SK-N-SH (cell line): ENCODE measurements at places on chromosomes 12 and 14.
A peak's percentile ranks its signal among the peaks of the same experiment; 100 is the strongest.

DNA sequence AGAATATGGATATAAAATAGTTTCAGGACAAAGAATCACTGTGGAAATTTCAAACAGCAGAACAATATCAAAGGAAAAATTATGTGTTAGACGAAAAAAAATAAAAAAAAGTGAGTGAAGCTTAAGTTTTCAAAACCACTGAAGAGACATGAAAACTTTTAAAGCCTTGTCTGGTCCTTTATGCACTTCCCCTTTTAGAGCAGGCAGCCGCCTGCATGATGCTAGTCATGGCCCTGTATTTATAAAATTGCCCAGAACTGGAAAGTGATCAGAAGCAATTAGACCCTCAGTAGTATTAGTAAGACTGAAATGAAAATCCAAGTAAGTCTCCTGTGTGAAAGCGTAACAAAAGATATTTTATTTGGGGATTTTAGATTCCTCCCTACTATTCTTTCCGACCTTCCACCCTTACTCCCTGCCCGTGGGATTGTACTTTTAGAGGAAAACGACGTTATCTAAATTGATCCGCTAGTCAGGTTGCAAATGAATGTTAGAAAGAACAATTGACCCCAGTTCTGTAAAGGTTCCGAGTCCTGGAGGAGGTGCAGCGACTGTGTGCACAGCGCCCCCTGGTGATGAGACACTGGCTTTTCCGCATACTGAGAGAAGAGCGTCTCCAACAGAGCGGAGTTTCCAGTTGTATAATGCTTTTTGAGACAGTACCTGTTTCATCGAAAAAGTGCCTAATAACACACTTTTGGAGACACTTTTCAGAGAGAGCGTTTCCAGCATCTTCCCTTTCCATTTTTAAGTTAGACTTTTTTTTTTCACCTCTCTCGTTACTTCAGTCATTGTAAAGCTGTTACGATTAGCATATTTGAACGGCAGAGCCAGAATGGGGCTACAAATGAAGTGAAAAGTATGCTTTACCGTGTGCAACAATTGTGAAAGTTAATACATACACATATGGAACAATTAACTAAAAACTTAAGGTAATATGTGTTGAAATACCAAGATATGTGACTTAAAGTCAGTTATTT, 12.4 kb downstream of the MGST1 start:
- DNase-seq: peak; percentile 52
- no peaks in the 10 kb centered on the region for H3K36me3 ChIP-seq
- no peaks in the 10 kb centered on the region for H3K4me1 ChIP-seq
- H3K27ac ChIP-seq: no peak overlapping the region
- no peak overlapping the region; the same call in 1 of the 2 replicates for H3K4me3 ChIP-seq
- H3K27me3 ChIP-seq: no peaks in the 10 kb centered on the region

- no peak overlapping the region for H3K27ac ChIP-seq
- H3K27me3 ChIP-seq: no peaks in the 10 kb centered on the region
- DNase-seq: no peak
- no peaks in the 10 kb centered on the region for H3K4me1 ChIP-seq
- no peak overlapping the region for H3K4me3 ChIP-seq
These were observed 200.6 kb upstream of the TBX3 start for GRCh38 chr12:114884575-114884974.

- no peaks in the 10 kb centered on the region for H3K27me3 ChIP-seq
- no peaks in the 10 kb centered on the region for H3K36me3 ChIP-seq
- H3K4me1 ChIP-seq: peaks cover 2% of the 10 kb centered on the region; the same call in 1 of the 2 replicates
- no peak overlapping the region for H3K27ac ChIP-seq
These were observed 6.5 kb downstream of the NFE2 start for GRCh38 chr12:54294152-54294952.

GRCh38 chr12:10802587-10802986, at the start of gene TAS2R7:
Gene TAS2R7, minus strand, starts transcription at chr12:10802627. Its CDS starts 57 bp downstream, at chr12:10802570.
- no peak for DNase-seq
- H3K27me3 ChIP-seq: peaks cover 3% of the 10 kb centered on the region; the same call in 1 of the 2 replicates
- no peak within 1 kb of the TSS for H3K27ac ChIP-seq
- H3K4me3 ChIP-seq: no peak within 1 kb of the TSS
- H3K36me3 ChIP-seq: no peaks in the 10 kb centered on the region

- H3K4me1 ChIP-seq: no peaks in the 10 kb centered on the region
- peak; percentile 75 for DNase-seq
- H3K27ac ChIP-seq: no peak overlapping the region
- no peaks in the 10 kb centered on the region for H3K36me3 ChIP-seq
These were observed 16.9 kb downstream of the LRCOL1 start for GRCh38 chr12:132593521-132593920.

DNA sequence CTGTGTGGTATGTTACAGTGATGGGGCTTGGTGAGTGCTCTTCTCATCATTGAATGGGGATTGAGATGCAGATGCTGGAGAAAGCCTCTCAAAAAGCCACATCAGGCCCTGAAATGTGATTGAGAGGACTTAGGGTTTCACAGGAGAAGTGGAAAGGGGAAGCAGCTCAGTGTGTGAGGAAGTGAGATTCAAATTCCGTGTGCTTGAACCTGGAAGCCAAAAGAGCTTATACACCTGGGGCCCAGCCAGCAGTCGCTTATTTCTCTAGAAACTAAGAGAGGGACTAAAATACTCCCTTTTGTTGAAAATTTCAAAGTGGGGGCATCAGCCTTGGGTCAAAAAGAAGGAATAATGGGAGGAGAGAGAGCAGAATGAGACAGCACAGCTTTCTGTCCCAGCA, 39.1 kb upstream of the GZMB start:
- H3K27me3 ChIP-seq: peaks cover 2% of the 10 kb centered on the region; the same call in 1 of the 2 replicates
- H3K27ac ChIP-seq: no peak overlapping the region
- H3K4me3 ChIP-seq: no peak overlapping the region
- no peak for DNase-seq
- H3K4me1 ChIP-seq: no peaks in the 10 kb centered on the region

- no peaks in the 10 kb centered on the region; the same call in 1 of the 2 replicates for H3K27me3 ChIP-seq
- no peak overlapping the region for H3K4me3 ChIP-seq
- H3K4me1 ChIP-seq: no peaks in the 10 kb centered on the region
- DNase-seq: no peak
- H3K27ac ChIP-seq: no peak overlapping the region
- H3K36me3 ChIP-seq: no peaks in the 10 kb centered on the region
These were observed 30.6 kb downstream of the NGB start for GRCh38 chr14:77240336-77240915.

DNA sequence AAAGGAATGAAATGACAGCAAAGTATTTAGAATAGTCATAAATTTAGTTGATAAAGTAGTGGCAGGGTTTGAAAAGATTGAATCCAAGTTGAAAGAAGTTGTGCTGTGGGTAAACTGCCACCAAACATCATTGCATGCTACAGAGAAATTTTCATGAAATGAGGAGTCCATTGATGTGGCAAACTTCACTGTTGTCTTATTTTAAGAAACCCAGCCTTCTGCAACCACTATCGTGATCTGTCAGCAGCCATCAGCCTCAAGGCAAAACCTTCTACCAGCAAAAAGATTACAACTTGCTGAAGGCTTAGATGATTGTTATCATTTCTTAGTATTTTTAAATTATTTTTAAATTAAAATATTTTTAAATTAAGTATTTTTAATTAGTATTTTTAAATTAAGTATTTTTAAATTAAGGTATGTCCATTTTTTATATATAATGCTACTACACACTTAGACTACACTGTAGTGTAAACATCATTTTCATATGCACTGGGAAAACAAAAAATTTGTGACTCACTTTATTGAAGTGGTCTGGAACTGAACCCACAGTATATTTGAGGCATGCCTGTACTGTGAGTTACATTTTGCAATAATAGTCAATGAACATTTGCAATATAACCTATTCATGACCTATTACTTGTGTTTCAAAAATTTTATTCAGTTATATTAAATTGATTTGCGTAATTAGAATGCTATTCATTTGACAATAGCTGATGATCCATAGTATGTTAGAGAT, 67.2 kb upstream of the SYT1 start:
- no peaks in the 10 kb centered on the region for H3K4me1 ChIP-seq
- H3K27me3 ChIP-seq: no peaks in the 10 kb centered on the region
- DNase-seq: no peak
- H3K27ac ChIP-seq: no peak overlapping the region
- H3K4me3 ChIP-seq: no peak overlapping the region

GRCh38 chr12:26629864-26630263, 203.1 kb downstream of the ITPR2 start:
- peak overlapping the region; percentile 43 for H3K4me3 ChIP-seq
- H3K27ac ChIP-seq: peak overlapping the region; percentile 84
- H3K36me3 ChIP-seq: peaks cover 7% of the 10 kb centered on the region
- no peak for DNase-seq
- H3K27me3 ChIP-seq: no peaks in the 10 kb centered on the region
- peaks cover 51% of the 10 kb centered on the region for H3K4me1 ChIP-seq

GRCh38 chr12:46024099-46024498, 33.7 kb upstream of the SCAF11 start:
- H3K27me3 ChIP-seq: no peaks in the 10 kb centered on the region
- no peaks in the 10 kb centered on the region for H3K36me3 ChIP-seq
- H3K4me1 ChIP-seq: no peaks in the 10 kb centered on the region
- H3K4me3 ChIP-seq: no peak overlapping the region
- H3K27ac ChIP-seq: no peak overlapping the region

GRCh38 chr14:68544081-68544892, 248.6 kb downstream of the ZFP36L1 start:
- H3K4me1 ChIP-seq: peaks cover 40% of the 10 kb centered on the region; the same call in 1 of the 2 replicates
- H3K27me3 ChIP-seq: no peaks in the 10 kb centered on the region
- no peak for DNase-seq
- H3K36me3 ChIP-seq: no peaks in the 10 kb centered on the region

- no peak overlapping the region for H3K27ac ChIP-seq
- H3K4me1 ChIP-seq: no peaks in the 10 kb centered on the region
- H3K4me3 ChIP-seq: no peak overlapping the region
- H3K36me3 ChIP-seq: peaks cover 67% of the 10 kb centered on the region
- no peak for DNase-seq
These were observed 9.4 kb downstream of the EMG1 start for GRCh38 chr12:6980075-6980474.

DNA sequence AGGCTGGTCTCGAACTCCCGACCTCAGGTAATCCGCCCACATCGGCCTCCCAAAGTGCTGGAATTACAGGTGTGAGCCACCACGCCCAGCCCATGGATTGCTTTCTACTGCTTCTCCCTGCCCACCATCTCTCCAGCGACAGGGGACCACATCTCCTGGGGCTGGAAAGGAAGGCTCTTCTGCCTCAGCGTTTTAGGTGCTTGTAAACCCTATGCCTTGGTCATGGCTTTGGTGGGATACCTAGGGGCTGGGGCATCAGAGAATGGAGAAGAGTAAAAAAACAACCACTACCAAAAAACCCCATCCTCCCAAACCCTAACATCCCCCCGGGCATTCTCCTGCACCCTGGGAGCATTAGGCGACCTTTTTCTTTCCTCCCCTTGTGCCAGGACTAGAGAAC, 1.1 kb upstream of the TMEM121 start:
- no peak for DNase-seq
- H3K27ac ChIP-seq: no peak overlapping the region
- peaks cover 4% of the 10 kb centered on the region; the same call in 1 of the 2 replicates for H3K4me1 ChIP-seq
- H3K4me3 ChIP-seq: no peak overlapping the region
- no peaks in the 10 kb centered on the region for H3K36me3 ChIP-seq
- H3K27me3 ChIP-seq: no peaks in the 10 kb centered on the region; the same call in 1 of the 2 replicates

DNA sequence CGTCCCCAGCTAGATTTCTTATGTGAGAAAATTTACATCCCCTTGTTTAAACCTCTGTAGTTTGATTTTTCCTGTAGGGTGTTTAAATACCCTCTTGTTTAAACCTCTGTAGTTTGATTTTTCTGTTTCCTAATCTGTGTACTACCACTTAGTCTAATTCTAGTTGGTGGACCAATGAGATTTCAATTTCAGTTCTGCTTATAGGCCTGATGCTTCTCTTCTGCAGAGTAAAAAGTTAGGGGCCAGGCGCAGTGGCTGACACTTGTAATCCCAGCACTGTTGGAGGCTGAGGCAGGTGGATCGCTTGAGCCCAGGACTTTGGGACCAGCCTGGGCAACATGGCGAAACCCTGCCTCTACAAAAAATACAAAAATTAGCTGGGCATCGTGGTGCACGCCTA, 11.5 kb downstream of the UBC start:
- H3K36me3 ChIP-seq: no peaks in the 10 kb centered on the region
- H3K27me3 ChIP-seq: no peaks in the 10 kb centered on the region
- no peak overlapping the region for H3K4me3 ChIP-seq
- H3K27ac ChIP-seq: no peak overlapping the region

DNA sequence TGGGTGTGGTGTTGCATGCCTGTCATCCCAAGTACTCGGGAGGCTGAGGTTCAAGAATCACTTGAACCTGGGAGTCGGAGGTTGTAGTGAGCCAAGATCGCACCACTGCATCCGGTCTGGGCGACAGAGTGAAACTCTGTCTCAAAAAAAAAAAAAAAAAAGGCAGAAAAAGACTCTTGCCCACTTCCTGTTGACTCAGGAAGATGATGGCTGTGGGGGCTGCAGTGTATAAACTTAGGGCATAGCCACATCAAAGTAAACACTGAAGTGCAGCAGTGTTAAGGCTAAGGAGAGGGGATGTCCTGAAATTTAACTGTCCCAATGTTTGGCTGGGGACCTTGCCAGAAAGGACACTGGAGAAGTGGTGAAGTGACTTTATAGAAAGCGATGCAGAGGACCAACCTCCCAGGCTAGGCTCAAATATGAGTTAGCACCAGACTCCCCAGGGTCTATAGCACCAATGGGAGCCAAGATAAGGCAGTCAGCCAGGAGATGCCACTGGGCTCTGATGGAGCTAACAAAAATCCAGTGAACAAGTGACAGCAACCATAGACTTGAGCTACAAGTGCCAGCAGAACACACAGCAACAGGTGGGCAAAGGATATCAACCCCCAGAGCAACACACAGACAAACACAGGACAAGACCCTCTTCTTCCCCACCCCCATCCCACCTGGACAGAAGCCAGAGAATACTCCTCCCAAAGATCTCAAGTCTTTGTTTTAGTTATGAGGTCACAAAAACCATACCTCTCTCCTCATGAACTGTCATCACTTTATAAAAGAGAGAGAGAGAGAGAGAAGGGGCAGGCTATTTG, 28.0 kb downstream of the NELL2 start:
- DNase-seq: no peak
- H3K27me3 ChIP-seq: no peaks in the 10 kb centered on the region
- no peaks in the 10 kb centered on the region for H3K4me1 ChIP-seq
- H3K36me3 ChIP-seq: no peaks in the 10 kb centered on the region
- no peak overlapping the region for H3K27ac ChIP-seq

- no peaks in the 10 kb centered on the region for H3K27me3 ChIP-seq
- no peak for DNase-seq
- H3K27ac ChIP-seq: no peak overlapping the region
- H3K4me3 ChIP-seq: no peak overlapping the region
These were observed 87.6 kb upstream of the MED13L start for GRCh38 chr12:116365114-116365513.

GRCh38 chr12:28770322-28770721, 378.8 kb upstream of the FAR2 start:
- H3K27me3 ChIP-seq: no peaks in the 10 kb centered on the region
- H3K27ac ChIP-seq: no peak overlapping the region
- no peak for DNase-seq
- H3K36me3 ChIP-seq: no peaks in the 10 kb centered on the region
- no peak overlapping the region for H3K4me3 ChIP-seq

- H3K4me1 ChIP-seq: peaks cover 20% of the 10 kb centered on the region; the same call in 1 of the 2 replicates
- no peak for DNase-seq
- H3K4me3 ChIP-seq: no peak overlapping the region
These were observed 92.6 kb upstream of the TMPO start for GRCh38 chr12:98422812-98423211.
